NCI-H1694 (cell line): ENCODE measurements at places on chromosomes 16 and 17.

- no peak for DNase-seq
Observed at GRCh38 chr16:88333848-88334777, 48.6 kb upstream of the ZNF469 start.

- no peak for DNase-seq
Observed at GRCh38 chr16:20626966-20627365, 50.8 kb upstream of the ACSM2B start.

DNA sequence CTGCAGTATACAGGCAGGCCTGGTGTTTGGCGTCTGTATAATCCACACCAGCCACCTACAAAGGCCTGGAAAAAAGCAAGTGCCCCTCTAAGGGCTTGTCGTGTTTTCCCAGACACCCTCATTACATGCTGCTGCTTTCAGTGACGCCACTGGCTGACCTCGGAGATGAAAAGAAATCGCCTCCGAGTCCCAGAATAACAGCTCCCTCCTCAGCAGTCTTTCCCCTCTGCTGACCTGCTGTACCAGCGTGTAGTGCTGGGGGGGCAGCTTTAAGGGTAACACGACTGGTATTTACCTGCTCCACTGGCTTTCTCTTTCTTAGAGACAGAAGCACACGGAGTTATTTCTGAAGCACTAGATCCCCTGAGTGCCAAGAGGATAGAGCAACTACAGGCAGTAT lies 296.8 kb downstream of the GRIN2A start:
- no peak for DNase-seq

- no peak for DNase-seq
Observed at GRCh38 chr17:75668489-75668888, 1.4 kb downstream of the SAP30BP start.

DNA sequence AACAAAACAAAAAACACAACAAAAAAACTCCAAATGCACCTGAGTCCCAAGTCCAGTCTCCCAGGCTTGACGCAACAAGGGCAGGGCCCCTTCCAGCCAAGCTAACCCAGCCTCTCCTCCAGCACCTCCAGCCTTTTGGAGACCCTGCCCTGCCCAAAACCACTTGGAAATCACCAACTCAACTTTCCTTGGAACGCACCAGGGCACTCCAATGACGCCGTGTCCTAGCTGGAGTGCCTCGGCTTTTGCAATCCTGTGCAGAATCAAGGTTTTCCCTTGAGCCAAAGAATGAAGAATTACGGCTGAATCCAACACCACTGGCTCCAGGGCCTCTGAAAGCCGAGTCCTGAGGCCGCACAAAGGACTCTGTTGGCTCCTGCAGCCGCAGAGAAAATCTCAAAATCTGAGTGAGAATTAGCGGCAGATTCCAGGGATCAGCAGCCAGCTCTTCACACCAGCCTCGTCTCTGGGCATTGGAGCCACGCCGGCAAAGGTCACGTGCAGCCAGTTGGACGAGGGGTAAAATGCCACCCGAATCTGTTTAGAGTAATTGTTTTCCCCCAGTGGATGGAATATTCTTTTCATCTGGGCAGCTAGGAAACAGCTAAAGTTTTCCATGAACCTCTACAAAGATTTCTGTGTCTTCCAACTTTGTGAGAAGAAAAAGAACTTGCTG lies 9.7 kb upstream of the BAIAP2 start:
- no peak for DNase-seq

DNA sequence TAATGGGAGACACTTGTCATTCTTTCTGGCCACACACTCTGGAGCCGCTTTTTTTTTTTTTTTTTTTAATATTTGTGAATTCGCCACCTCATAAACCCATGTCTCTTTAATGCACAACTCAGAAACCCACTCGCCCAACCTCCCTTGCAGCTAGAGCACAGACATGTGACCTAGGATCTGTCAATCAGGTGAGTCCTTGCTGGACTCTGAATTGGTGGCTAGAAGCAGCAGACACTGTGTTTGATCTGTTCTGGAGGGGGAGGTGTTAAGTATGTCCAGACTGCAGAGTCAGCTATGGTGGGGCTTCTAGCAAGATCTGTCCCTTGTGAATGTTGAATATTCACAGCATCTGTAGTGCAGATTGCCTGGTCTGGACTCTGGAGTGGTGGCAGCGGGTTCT lies 112.1 kb downstream of the PRKCB start:
- DNase-seq, result no peak

DNA sequence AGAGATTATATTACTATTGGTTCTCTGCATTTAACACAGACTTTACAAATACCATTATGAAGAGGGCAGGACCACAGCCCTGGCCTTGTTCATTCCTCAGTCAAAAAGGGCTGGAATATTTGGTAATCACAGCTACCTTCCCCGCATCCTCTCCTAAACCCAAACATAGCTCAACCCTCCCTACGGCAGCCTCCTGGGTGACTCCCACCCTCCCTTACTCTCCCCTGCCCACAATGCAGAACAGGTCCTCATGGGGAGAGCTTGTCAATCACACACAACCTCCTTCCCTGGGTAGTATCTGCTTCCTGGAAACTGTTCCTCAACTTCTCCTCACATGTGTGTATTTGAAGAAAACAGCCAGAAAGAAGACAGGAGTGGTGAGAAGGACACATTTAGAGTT lies 224.2 kb downstream of the C16orf78 start:
- DNase-seq, result no peak

- DNase-seq, result no peak
Observed at GRCh38 chr16:56823081-56823733, 41.8 kb upstream of the SLC12A3 start.
